ENCODE measurements at places on chromosomes 12 and 14. TPM values are rescaled to one million over a fixed set of nuclear protein-coding genes. Genes with fewer than 3 reads are reported as not detected.
A peak's percentile ranks its signal among the peaks of the same experiment; 100 is the strongest.

GRCh38 chr12:38157274-38157932 is 159.2 kb upstream of the ALG10B start:
- no peak for DNase-seq

DNA sequence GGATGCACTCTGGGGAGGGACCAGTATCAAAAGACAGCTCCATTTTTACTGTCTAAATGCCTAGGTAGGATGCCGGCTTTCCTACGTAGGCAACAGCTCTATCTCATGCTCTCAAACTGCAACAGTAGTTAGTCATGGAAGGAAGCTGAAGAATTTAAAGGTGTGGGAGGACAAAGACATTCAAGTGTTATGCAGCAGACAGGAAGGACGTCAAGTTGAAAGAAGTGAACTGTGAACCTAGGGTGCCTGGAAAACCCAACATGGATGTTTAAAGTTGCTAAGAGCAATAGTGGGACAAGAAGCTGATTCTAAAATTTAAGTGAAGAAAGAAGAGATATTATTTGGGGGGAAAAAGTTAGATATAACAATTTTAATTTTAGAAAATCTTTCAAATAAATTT is 5.9 kb downstream of the SEC23A start:
- DNase-seq, result no peak

- no peak for DNase-seq
Measured at GRCh38 chr14:56759094-56759493, 51.2 kb downstream of the OTX2 start.

- DNase-seq, result no peak
Measured at GRCh38 chr12:1815814-1816729, 4.3 kb upstream of the LRTM2 start.

- DNase-seq, result no peak
Measured at GRCh38 chr14:42163136-42163535, 556.5 kb downstream of the LRFN5 start.

- no peak for DNase-seq
Measured at GRCh38 chr12:54270345-54270744, 9.6 kb downstream of the CBX5 start.

DNA sequence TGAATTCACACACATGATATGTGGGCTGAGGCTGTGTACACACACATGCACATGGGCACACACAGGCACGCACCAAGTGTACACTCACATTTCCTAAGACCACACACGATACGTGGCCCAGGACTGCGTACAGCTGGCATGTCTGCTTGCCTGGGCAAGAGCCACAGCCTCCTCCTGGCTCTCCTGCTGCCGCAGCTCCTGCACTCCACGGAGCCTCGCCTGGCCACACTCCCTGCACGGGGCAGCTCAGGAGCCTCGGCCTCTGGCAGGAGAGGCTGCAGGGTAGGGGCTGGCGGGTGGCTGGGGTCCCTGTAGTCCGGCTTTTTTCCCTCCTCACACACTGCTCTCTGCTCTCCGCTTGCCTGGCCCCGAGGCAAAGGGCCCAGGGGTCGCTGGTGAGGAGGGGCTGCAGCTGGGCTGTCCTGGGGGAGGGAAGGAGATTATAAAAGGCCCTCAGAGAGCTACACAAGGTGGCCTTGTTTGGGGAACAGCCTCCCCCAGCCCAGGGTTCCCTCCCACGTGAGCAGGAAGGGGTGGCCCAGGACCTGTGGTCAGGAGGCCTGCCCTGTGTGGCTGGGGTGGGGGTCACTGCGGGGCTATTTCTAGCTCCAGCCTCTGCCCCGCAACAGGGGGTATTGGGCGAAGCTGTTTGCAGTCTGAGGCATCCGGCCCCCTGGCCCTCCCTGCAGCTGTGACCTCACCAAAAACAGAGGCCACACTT is 89.0 kb upstream of the SFSWAP start:
- DNase-seq, result peak; percentile 62

DNA sequence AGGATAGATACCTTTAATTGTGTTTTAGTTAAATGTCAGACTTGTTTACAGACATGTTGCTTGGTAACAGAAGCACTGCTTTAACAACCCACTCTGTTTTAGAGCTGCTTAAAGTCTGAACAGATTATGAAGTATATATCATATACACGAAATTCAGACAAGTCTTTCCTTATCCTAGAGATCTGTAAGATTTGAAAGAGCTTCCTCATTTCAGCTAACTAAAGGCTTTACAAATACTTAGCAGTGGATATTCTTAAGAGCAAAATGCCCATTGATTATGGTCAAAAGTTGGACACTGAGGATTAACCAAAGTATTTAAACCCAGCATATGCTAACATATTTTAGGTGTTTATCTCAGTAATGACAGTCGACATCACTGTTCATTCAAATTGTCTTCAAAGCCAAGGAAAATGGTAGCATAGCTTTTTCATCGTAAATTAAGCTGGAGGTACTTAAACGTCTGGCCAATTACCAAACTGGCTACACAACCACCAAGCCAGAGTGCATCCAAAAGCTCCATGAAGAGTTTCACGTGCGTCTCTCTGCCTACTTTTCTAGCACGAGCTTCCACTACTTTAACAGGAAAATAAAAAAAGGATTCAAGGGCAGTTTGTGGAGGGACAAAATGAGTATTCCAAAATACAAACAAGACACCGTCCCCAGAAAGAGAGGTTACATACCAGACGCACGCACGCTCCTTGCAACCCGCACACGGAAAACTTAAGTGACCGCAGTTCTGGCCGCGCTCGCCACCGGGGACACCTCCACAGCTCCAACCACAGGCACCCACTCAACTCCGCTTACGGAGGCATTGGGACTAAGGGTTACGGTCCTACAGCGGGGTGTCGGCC is 565 bp downstream of the CEP83 start:
- no peak for DNase-seq

DNA sequence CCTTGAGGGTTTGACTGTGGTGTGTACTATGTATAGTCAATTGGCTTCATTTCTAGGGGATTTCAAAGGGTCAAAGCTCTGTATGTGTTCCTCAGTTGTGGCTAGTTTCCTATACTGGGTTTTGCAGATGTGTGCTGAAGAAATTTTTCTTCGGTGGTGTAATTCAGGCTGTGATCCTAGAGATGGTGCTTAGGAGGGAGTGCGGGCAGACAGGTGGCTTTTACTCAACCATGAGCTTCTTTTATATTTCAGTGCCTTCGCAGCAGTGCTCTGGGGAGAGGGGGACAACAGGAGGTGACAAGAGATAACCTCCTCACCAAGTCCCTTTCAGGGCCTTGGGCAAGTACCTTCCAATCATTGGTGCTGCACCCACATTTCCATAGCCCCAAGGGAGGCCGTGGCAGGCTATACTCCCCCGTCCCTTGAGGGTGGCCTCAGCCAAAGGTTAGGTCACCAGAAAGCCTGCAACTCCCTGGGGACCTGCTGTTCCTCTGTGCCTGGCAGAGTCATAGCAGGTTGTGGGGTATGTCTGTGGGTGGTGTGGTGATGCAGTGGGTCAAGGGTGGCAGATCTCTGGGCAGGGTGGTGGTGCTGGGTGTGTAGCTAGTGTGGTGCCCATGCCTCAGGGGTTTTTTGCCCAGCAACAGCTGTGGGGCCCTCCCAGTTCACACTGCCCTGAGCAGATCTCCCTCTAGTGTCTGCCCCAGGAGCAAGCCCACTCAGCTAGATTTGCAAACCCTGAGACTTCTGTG is 37.0 kb upstream of the TMX1 start:
- no peak for DNase-seq

- no peak for DNase-seq
Measured at GRCh38 chr12:76545486-76545885, 14.1 kb downstream of the OSBPL8 start.

- DNase-seq, result no peak
Measured at GRCh38 chr14:57871459-57872080, 5.7 kb upstream of the SLC35F4 start.

DNA sequence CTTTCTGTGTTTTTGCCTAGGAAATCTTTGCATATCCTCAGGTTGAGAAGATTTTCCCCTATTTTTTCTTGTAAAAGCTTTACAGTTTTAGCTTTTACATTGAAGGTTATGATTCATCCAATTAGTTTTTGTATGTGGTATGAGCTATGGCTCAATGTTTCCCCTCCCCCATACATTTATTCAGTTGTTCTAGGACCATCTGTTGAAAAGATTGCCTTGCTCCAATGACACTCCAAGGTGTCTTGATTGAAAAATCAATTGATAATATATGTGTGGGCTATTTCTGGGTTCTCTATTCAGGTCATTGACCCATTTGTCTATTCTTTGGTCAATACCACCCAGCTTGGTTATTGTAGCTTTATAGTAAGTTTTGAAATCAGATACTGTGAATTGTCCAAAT is 42.6 kb downstream of the LRTM2 start:
- DNase-seq, result no peak

- DNase-seq, result no peak
Measured at GRCh38 chr14:56168007-56168616, 49.9 kb downstream of the PELI2 start.

- no peak for DNase-seq
Measured at GRCh38 chr12:110373962-110374611, 29.4 kb downstream of the ANAPC7 start.

DNA sequence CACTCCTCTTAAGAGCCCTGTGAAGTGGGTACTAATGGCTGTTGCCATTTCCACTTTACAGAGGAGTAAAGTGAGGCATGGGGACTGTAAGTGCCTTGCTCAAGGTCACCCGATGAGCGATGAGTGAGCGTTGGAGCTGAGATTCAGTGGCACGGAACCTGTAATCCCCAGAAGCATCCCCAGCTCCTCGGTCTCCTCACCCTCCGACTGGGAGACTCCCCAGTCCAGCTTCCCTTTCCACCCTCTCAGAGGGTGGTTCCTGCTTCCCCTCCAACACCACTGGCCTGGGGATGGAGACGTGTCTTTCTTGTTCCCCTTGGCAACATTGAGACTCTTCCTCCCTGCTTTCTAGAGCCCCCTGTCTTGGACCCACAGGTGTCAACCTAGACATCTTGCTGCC is 32.6 kb downstream of the TMEM63C start:
- DNase-seq, result no peak

DNA sequence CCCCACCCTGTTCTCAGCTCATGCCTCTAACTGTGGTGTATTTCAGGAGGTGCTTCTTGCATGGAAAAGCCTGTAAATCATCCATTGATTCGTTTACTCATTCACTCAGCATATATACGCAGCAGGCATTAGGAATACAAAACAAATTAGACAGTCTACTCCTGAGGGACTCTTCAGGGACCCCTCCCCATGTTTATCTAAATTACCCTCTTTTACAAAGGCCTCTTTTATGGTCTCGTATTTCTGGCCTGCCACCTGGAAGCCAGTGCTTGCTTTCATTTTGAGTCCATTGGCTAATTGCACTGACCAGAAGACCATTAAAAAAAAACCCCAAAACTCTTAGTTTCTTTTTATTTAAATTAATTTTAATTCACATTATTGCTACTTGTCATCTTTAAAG is 134.4 kb downstream of the DACT1 start:
- DNase-seq, result no peak

DNA sequence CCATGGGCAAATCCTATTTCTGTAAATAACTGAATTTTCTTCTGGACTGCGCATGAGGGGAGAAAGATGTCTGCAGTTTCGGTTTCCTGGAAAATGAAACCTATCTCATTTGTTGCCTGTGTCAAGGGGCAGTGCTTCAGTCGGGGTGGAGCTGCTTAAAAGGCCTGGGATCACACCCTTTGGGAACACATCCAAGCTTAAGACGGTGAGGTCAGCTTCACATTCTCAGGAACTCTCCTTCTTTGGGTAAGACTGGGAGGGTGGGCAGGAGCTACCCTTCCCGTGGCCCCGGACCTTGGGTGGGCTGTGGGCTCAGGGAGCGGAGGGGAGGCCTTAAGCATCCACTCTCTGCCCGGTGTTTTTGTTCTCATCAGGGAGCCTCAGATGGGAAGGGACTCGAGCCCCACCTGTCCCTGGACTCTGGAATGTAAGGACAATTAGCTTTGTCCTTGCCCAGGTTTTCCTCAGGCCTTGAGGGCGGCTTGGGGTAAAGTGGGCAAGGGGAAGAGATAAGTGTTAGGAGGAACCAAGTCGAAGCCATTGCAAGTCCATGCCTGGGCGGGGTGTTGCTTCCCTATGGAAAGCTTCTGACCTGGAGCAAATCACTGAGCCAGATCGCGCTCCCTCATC is at the start of gene IFI27:
IFI27 (plus strand) TSS at position 185 of the 630 bp plus-strand sequence.
- DNase-seq, result no peak

DNA sequence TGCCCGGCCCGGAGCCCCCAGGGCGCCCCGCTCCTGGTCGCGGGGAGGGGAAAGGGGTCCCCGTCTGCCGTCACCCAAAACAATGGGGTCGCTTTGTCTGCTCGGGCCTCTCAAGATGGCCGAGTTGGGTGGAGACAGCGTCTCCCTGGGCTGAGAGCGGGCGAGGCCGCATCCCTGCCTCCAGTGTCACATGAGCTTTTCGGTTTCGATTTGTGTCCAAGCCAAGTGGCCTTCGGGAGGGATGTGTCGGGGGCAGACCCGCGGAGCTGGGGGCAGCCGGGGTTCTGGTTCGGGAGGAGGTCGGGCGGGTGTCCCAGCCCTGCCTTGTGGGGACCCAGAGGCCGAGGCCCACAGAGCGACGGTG is 790 bp downstream of the DYNC1H1 start:
- DNase-seq, result peak; percentile 82

- no peak for DNase-seq
Measured at GRCh38 chr14:93059260-93059659, 56.5 kb downstream of the ITPK1 start.

TRPV4 gene
- total RNA-seq, result 0.32 TPM

YARS2 gene
- 9.7 TPM for total RNA-seq

IPO8 gene
- total RNA-seq, result 21.5 TPM

ARHGEF40 gene
- 25.5 TPM for total RNA-seq

RACGAP1 gene
- total RNA-seq, result 7.3 TPM

EIF2S3B gene
- total RNA-seq, result 0.62 TPM

FAM186B gene
- total RNA-seq, result 0.62 TPM

KRT5 gene
- 0.16 TPM for total RNA-seq

CKAP4 gene
- 40.2 TPM for total RNA-seq
